ENCODE measurements at places on chromosomes 16 and 17.

DNA sequence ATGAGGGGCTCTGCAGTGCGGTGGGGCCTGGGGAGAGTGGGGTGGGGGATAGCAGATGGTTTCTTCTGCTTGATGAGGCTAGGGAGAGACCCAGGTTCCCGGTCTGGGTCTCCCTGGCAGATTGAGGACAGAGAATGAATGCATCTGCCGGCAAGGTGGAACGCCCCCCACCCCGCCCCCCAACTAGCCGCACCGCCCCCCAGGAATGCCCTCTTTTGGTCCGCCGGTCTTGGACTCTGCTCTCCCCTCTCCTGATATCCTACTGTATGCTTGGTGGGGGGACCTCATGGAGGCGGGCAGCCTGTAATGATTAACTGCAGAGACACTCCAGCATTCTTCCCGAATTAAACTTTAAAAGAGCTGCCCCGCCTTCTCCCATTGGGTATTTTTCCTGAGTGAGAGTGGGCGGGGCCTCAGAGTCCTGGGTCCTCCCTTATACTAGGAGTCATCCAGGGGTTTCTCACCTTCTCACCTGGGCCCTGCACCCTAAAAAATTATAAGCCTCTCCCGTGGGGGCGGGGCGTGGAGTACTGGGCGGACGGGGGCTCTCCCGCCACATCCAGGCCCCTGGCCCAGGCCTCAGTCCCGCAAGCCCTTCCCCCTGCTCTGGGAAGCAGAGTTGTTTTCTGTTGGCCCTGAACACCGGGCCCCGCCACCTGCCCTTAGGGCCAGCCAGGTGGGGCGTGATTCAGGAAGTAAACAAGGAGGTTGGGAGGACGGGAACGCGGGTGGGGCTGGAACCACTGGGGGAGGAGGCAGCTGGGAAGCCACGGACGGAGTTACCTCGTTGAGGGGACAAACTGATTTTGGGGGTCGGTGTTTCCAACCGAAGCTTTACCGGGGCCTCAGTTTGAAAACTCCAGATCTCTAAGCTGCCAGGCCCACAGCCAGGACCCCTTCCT, 1.5 kb downstream of the GRB7 start:
- no peak for DNase-seq

GRCh38 chr16:87115646-87116045, 201.5 kb downstream of the C16orf95 start:
- DNase-seq = no peak

DNA sequence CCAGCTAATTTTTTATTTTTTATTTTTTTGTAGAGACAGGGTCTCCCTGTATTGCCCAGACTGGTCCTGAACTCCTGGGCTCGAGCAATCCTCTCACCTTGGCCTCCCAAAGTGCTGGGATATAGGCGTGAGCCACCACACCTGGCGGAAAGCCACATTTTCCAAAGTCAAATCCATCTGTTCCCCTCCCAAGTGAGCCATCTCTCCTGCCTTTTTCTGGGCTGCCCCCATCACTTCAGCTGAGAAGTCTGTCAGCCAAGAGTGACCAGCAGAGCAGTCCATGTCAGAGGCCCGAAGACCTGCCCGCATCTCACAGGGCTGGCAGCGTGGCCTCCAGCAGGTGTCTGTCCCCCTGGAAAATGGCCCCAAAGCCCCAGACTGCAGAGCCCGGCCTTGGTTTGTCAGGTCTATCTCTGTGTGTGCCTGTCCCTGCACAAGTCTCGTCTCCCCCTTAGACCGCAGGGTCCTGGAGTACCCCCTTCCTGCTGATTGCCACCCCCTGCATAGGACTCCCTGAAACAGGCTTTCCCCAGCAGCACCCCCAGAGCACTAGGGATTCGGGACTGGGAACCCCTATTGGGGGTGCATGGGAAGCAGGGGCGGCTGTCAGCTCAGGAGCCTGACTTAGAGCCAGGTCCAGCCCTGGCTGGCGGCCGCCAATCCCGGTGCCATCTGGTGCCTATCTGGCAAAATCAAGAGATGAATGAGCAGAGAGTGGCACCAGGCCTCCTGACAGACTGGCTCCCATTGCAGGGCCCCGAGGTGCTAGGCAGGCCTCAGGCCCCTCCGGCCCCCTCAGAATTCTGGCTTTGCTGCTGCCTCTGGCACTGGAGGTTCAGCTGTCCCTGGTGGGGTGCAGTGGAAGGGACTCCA, 7.8 kb downstream of the TTYH2 start:
- no peak for DNase-seq

GRCh38 chr16:2751577-2752034, 832 bp upstream of the SRRM2 start:
- DNase-seq = no peak

DNA sequence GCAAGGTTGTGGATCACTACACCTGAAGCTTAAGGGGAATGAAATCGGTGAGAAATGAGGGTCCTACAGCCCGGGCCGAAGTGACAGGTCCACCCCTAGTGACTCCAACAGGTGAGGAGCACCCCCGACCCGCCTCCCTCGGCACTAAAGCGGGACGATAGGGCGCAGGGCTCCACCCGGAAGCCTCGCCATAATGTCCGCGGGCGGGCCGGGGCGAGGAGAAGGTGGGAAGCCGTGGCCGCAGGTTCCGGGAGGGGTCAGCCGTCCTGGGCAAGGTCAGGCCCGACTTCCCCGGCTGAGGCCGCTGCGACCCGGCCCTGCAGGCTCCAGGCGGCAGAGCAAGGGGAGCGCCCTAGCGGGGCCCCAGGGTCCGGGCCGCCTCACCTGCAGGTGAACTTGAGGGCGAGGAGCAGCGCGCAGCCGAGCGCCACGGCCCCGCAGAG, 543 bp downstream of the TXNDC11 start:
- peak; percentile 64 for DNase-seq

GRCh38 chr16:4376126-4376892, 4.7 kb downstream of the VASN start:
- DNase-seq = no peak

GRCh38 chr16:4218202-4218601, 23.7 kb downstream of the SRL start:
- DNase-seq = no peak

DNA sequence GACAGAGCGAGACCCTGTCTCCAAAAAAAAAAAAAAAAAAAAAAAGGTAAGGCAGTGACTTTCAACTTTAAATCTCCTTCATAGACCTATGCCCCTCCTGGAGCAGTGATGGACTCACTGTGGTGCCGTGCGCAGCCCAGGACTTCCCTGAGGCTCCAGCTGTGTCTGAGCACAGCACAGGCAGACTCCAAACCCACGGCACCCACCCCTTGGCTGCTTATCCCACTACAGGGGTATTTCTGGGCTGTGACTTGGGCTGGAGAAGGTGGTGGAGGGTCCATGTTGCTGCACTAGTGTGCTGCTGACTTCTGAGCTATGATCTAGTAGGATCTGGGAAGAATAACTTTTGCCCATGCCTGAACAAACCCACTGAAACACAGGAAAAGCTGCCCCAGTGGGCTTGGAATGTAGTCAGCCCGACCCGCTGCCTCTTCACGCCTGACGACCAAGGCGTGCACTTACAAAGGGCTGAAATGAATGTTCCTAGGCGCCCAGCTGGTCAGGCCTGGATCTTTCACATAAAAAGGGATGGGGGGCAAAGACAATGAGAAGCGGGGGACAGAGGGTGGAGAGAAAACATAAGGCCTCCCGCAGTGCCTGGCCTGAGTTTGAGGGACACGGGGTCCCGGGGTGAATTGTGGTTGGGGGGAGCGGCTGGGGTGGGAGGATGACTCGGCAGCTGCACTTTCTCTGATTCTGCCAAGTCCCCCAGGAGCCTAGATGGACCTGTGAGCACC, 83.0 kb downstream of the IRF8 start:
- DNase-seq = no peak

DNA sequence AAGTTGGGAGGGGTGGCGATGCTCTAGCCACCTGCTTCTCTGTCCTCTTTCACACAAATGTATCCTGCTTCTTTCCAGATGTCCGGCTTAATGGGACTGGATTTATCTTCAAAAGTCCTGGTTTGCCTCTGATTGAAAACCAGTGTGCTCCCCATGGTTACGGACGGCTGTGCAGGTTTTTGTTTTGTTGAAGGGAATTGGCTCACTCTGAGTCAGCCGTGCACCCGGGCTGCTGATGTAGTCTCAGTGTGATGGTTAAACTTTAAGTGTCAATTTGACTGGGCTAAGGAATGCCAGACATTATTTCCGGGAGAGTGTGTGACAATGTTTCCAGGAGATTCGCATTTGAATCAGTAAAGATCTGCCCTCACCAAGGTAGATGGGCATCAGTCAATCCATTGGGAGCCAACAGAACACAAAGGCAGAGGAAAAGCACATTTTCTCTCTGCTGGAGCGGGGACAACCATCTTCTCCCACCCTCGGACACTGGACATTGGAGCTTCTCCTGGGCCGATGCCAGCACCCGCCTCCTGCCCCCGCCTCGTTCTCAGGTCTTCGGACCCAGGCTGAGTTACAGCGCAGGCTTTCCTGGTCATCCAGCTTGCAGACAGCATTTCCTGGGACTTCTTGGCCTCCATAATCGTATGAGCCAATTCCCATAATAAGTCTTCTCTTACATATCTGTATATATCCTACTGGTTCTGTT, 126.9 kb upstream of the TNRC6C start:
- no peak for DNase-seq

DNA sequence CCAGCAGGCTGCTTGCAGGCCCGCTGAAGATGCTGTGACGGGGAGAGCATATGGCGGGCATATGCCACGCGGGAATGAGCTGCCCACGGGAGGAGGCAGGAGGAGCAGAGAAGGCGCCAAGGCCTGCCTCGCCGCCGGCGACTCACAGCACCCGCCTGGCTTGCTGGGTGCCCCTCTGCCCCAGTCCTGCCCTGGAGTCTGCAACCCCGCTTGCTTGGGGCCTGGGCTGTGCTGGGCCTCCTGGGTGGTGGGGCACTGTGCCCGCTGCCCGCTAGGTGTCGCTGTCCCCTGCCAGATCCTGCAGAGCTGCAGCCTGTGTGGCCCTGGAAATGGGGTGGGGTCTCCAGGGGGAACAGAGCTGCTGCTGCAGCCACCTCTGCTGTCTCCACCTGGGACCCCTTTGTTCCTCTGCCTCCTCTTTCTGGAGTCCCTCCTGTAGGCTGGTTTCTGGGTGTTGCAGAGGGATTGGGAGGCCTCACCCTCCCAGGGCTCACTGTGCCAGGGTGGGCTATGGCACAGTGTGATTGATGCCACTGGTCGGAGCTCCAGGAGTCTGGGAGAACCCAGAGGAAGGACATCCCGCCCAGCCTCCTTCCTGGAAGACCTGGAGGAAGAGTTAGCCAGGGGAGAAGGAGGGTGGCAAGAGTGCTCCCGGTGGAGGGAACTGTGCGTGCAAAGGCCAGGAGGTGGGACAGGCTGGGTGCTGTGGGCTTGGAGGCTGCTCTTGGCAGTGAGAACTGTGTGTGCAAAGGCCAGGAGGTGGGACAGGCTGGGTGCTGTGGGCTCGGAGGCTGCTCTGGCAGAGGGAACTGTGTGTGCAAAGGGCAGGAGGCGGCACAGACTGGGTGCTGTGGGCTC, 141.0 kb upstream of the CIBAR2 start:
- DNase-seq = peak; percentile 45

DNA sequence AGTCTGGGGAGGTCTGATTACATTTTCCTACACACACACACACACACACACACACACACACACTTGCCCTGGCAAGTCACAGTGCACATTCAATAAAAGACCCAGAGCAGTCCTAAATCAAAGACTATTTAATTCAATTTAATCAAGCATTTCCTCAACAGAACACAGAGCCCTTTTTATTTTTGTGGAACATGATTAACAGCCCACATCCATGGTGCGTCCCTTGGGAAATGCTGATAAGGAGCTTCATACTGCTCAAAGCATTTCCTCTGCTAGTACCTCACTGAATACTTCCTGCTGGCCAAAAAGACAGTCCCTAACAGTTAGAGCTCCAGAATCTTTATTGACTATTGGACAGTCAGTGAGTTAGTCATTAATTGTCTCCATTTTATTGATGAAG, 43.1 kb upstream of the MYH10 start:
- DNase-seq = no peak

DNA sequence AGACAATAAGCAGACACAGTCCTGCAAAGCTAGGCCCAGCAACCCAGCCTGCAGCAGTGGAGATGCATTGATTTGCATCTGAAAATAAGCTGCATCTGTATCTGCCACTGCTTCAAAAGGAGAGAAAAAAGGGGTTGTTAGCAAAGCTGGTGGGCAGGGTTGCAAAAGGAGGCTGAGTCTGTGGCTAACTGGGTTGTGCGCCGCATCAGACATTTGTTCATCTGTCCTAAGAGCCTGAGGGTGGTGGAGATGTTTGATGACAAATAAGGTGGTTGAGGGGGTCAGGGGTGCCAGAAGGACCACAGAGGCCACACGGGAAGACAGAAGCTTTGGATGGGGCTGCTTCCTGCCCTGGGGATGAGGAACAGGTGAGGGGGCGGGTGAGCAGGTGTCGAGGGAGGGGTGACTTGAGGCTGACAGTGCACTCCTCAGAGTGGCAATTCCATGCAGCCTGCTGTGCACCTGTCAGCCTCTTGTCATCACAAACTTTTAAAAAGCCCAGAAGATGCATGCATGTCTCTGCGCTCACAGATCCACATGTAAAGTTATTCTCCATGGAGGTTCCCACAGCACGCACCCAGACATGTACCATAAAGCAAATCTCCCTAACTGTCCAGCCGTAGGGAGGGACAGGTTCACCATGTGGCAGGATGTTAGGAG, 35.4 kb downstream of the WSB1 start:
- DNase-seq = no peak

- DNase-seq = no peak
These were observed 30.9 kb upstream of the SEC14L1 start for GRCh38 chr17:77109764-77110359.

GRCh38 chr17:6233856-6234255, 163.7 kb downstream of the WSCD1 start:
- no peak for DNase-seq

- no peak for DNase-seq
These were observed 18.6 kb upstream of the CDH3 start for GRCh38 chr16:68626557-68626956.

Data from KG1 (cell line).